Left lung (tissue), 14 donors: ENCODE measurements at places on chromosomes 1 and 21.

- peak; percentile 77 for DNase-seq
These were observed 5.7 kb downstream of the LRRC71 start for GRCh38 chr1:156926175-156926574.

DNA sequence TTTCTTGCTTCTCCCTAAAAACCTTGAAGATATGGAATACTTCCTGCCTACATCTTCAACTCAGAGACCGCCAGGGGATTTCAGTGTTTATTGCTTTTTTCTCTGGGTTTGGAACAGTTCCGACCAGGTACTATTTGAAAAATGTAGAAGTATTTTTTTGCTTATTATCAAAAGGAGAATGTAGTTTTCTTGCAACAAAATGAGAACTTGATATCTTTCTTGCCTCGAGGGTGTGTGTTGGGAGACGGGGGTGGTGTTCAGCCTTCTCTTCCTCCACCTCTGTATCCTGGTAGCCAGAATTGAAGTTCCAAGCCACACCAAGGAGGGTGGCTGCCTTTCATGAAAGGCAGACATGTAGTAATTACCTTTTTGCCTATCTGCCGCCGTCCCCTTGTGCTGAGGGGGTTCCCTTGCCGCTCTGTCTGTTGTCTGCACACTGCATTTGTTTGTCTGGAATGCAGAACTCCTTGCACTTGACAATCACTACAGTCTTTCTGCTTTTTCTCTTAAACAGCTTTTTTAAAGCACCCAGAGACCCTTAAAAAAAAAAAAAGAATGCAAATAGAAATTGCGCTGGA is 212.1 kb downstream of the PBX1 start:
- no peak for DNase-seq

GRCh38 chr1:219582865-219583264 is 30.0 kb downstream of the ZC3H11B start:
- DNase-seq = no peak

- DNase-seq = no peak
These were observed 417.9 kb downstream of the PTBP2 start for GRCh38 chr1:97139512-97139911.

DNA sequence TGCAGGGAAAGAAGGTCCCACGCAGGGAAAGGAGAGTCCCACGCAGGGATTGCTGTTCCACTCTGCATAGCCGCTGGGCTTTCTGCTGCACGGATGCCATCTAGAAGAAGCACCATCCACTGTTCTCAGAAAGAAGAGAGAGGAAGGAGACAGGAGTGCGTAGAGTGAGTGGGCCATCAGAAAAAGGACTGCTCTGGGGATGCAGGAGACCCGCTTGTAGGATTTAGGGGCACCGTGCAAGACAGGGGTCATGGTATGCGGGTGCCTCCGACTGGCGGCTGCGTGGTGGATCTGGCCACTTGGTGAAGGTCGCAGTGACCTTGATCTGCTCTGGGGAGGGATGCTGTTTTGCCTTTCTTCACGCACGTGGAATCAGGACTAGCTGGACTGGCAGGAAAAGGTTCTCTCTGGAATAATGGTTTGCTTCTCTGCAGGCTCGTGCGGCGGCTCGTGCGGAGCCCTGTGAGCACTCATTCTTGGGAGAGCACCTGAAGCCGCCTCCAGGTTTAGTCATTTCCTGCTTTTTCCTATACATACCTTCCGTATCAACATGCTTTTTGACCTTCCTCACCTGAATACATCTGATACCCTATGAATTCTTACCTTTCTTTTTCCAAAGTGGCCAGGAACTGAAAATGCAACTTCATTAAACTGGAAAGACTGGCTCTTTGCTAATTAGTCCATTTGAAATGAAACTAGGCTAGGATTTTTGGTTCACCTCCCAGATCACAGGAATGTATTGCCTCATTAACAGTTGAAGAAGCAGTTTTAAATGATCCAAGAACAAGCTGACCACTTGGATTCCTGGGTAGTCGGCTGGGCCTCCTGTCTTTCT is 181.6 kb downstream of the KIF26B start:
- no peak for DNase-seq

GRCh38 chr1:205666372-205667166 is 13.7 kb downstream of the SLC45A3 start:
- no peak for DNase-seq

DNA sequence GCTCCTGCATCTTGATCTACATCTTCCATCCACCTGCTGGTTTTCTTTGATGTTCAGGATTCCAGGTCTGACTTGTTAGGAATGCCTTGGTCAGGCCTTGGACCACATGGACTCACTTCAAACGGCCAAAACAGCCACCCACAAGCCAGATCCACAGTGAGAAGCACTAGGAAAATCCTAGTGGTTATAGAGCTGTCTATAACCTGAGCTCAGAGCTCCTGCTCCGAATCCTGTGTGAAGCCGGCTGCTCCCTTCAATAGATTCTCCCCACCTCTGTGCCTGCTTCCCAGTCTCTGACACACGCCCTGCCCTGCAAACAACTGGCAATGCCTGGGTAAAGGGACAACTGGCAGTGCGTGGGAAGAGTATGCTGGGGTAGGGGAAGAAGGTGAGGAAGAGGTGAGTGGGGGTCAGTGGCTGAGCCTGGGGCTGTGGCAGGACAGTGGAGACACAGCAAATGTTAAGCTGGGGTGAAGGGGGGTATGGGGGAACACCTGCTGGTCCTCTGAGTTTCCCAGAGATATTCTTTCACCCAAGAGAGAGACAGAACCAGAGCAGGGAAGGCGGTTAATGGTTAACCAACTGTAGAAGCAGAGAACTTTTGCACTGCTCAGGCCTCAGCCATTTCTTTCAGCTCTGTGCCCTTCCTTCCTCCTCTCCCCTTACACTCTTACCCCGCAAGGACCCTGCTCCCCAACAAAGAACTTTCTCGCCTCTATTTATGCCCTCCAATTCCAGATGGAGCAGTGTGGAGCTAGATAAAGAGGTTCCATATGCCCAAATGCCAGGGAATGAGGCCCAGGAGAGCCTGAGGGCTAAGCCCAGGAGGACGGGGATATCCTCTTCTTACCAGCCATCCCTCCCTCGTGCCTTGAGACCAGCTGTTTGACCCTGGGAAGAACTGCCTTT is 4.5 kb downstream of the PLXNA2 start:
- DNase-seq = no peak

- no peak for DNase-seq
These were observed 13.8 kb upstream of the SYDE2 start for GRCh38 chr1:85214654-85215053.
